ENCODE measurements at places on chromosomes 13 and 19. TPM values are rescaled to one million over a fixed set of nuclear protein-coding genes. Genes with fewer than 3 reads are reported as not detected.

DNA sequence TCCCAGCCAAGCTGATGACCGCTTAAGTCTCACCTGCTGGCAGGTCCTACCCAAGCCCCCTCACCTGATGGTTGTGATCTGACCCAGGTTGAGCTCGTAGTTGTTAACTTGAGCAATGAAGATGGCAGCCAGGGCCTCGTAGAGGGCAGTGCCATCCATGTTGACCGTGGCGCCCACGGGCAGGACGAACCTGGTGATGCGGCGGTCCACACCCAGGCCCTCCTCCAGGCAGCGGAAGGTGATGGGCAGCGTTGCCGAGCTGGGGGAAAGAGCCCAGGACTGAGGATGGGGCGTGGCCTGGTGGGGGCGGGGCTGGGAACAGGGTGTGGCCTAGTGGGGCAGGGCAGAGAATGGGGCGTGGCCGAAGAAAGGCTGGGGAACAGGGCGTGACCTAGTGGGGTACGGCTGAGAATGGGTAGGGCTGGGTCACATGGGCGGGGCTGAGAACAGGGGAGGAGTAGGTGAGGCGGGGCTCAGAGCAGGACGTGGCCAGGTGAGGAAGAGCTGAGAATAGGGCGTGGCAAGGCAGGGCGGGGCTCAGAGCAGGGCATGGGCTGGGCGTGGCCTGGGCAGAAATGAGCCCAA is 12.9 kb downstream of the OR7C2 start:
- no peak overlapping the region for H3K4me3 ChIP-seq
- no peaks in the 10 kb centered on the region for H3K4me1 ChIP-seq
- DNase-seq, result no peak
- no peaks in the 10 kb centered on the region for H3K36me3 ChIP-seq

GRCh38 chr19:3193256-3194105 is 7.8 kb downstream of the NCLN start:
- H3K4me1 ChIP-seq, result no peaks in the 10 kb centered on the region
- H3K27me3 ChIP-seq, result no peaks in the 10 kb centered on the region
- H3K36me3 ChIP-seq, result no peaks in the 10 kb centered on the region
- H3K4me3 ChIP-seq, result no peak overlapping the region
- H3K27ac ChIP-seq, result no peak overlapping the region

DNA sequence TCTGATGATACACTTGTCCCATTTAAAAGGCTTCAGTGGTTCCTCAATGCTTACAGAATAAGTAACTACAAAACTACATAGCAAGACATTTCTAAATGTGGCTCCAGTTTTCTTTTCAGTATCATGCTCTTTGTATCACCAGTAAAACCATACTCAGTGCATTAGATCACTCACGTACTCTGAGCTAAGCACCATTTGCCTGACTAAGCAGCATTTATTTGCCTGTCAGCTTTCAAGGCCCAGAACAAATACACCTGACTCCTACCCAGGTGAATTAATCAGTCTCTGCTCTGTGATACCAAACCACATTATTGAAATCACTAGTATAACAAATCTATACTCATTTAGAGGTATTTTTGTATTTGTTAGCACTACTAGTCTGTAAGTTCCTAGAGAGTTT is 47.4 kb upstream of the PCDH20 start:
- no peaks in the 10 kb centered on the region for H3K27me3 ChIP-seq
- DNase-seq, result no peak
- no peaks in the 10 kb centered on the region for H3K36me3 ChIP-seq
- no peak overlapping the region for H3K4me3 ChIP-seq
- H3K27ac ChIP-seq, result no peak overlapping the region

GRCh38 chr13:85798556-85798955 is 663 bp downstream of the SLITRK6 start:
- no peak overlapping the region for H3K4me3 ChIP-seq
- DNase-seq, result no peak
- H3K36me3 ChIP-seq, result no peaks in the 10 kb centered on the region
- no peaks in the 10 kb centered on the region for H3K4me1 ChIP-seq

GRCh38 chr19:33862981-33863380 is 66.3 kb downstream of the KCTD15 start:
- no peaks in the 10 kb centered on the region for H3K27me3 ChIP-seq
- no peaks in the 10 kb centered on the region for H3K4me1 ChIP-seq
- no peak for DNase-seq

DNA sequence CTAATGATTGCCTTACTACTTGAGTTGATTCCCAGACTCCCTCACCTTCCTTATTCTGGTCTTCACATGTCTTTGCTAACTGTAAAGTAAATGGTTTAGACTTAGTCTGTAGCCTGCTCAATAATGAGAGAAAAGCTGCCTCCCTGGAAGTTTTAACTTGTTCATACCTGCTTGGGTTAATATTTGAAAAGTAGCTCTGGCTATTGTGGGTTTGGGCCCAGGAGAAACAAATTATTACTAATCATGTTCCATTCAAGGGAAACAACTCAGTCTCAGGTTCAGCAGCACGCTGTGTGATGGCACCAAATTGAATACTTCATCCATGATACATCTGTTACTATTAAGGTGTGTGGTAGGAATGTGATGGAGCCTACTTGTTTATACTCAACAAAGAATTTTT is 75.0 kb downstream of the ZMYM2 start:
- no peak overlapping the region for H3K4me3 ChIP-seq
- peaks cover 31% of the 10 kb centered on the region for H3K36me3 ChIP-seq
- DNase-seq, result no peak
- no peaks in the 10 kb centered on the region for H3K27me3 ChIP-seq
- no peak overlapping the region for H3K27ac ChIP-seq

DNA sequence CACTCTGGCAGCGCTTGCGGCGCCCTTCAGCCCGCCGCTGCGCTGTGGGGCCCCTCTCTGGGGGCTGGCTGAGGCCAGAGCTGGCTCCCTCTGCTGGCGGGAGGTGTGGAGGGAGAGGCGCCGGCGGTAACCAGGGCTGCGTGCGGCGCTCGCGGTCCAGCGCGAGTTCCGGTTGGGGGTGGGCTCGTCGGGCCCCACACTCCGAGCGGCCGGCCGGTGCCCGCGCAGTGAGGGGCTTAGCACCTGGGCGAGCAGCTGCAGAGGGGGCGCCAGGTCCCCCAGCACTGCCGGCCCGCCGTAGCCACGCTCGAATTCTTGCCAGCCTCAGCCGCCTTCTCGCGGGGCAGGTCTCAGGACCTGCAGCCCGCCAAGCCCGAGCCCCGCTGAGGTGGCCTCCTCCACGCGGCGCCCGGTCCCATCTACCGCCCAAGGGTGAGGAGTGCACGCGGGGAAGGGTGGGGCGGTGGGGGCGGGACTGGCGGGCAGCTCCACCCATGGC is 879.0 kb upstream of the SLITRK5 start:
- H3K27ac ChIP-seq, result no peak overlapping the region
- H3K4me1 ChIP-seq, result no peaks in the 10 kb centered on the region
- no peak for DNase-seq
- no peaks in the 10 kb centered on the region for H3K36me3 ChIP-seq
- no peaks in the 10 kb centered on the region for H3K27me3 ChIP-seq

DNA sequence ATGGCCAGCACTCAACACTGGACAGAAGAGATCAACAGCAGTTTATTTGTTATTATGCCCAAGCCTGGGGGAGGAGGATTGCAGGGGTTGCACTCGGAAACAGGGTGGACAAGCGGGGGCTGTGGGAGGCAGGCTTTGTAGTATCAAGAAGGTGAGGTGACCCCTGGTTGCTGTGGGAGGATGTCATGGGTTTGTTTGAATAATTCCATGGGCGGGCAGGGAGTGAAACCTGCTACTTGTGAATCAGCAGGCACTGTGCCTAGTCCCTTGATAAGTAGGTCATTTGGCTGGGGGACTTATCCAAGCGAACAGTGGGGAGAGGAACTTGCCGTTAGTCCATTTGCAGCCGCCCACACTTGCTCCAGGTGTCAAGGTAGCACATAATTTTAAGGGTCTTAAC is 84.4 kb upstream of the KCTD15 start:
- no peak overlapping the region for H3K27ac ChIP-seq
- H3K36me3 ChIP-seq, result no peaks in the 10 kb centered on the region
- no peaks in the 10 kb centered on the region for H3K4me1 ChIP-seq
- DNase-seq, result no peak
- no peaks in the 10 kb centered on the region for H3K27me3 ChIP-seq

- no peak for DNase-seq
- no peaks in the 10 kb centered on the region for H3K36me3 ChIP-seq
- H3K4me3 ChIP-seq, result no peak overlapping the region
- H3K27ac ChIP-seq, result no peak overlapping the region
- H3K27me3 ChIP-seq, result no peaks in the 10 kb centered on the region
These were observed 19.3 kb upstream of the CEACAM20 start for GRCh38 chr19:44548736-44549135.

- H3K4me3 ChIP-seq, result no peak overlapping the region
- no peaks in the 10 kb centered on the region for H3K36me3 ChIP-seq
- no peaks in the 10 kb centered on the region for H3K27me3 ChIP-seq
- no peak overlapping the region for H3K27ac ChIP-seq
- no peaks in the 10 kb centered on the region for H3K4me1 ChIP-seq
These were observed 28.7 kb downstream of the COL5A3 start for GRCh38 chr19:9981406-9982260.

- no peaks in the 10 kb centered on the region for H3K27me3 ChIP-seq
- H3K4me3 ChIP-seq, result no peak overlapping the region
- H3K27ac ChIP-seq, result no peak overlapping the region
- peaks cover 61% of the 10 kb centered on the region for H3K36me3 ChIP-seq
- DNase-seq, result no peak
These were observed 14.3 kb downstream of the AKAP8 start for GRCh38 chr19:15365264-15365663.

DNA sequence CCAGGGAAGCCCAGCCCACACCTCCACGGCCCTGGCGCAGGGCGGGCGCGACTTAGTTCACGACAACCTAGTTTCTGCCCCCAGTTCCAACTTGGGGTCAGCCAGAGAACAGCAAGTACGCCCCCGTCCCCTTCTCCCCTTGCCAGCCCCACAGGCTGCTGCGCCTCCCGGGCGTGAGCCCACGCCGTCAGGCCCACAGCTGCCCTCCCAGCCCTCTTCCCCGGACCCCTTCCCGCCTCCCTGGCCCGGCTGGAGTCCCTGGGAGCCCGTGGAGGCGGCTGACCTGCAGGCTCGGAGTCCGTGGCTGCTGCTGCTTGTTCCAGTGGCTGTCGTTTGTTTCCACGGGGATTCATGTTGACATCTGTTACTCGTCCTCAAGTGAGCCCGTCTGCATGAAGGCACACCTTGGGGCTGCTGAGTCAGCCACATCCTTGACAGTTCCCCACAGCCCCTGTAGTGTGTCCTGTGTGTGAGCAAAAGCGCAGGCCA is 86.0 kb downstream of the ATP11A start:
- H3K27me3 ChIP-seq, result no peaks in the 10 kb centered on the region
- H3K4me1 ChIP-seq, result peaks cover 22% of the 10 kb centered on the region
- no peak overlapping the region for H3K27ac ChIP-seq

GRCh38 chr13:113589961-113590339 is 5.4 kb downstream of the TFDP1 start:
- H3K27ac ChIP-seq, result no peak overlapping the region
- H3K4me3 ChIP-seq, result no peak overlapping the region
- no peak for DNase-seq

DNA sequence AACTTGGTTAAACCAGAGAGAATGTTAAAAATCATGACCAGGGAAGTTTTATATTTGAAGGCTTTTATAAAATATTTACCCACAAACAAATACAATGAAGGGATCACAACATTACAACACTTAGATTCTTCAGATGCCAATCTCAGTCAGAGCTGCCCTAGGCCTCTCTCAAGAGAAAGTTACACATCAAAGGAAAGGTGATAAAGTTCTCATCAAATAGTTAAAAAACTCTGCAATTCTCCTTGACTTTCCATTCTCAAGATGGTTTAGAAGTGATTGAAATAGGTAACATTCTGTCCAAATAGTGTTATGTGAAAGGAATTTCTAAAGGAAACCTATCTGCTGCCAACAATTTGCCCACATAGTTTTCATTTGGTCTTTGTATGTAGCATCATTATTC is 1115.2 kb upstream of the MIR17HG start:
- H3K4me1 ChIP-seq, result no peaks in the 10 kb centered on the region
- no peak for DNase-seq
- no peak overlapping the region for H3K4me3 ChIP-seq
- H3K36me3 ChIP-seq, result no peaks in the 10 kb centered on the region
- no peaks in the 10 kb centered on the region for H3K27me3 ChIP-seq
- no peak overlapping the region for H3K27ac ChIP-seq

DNA sequence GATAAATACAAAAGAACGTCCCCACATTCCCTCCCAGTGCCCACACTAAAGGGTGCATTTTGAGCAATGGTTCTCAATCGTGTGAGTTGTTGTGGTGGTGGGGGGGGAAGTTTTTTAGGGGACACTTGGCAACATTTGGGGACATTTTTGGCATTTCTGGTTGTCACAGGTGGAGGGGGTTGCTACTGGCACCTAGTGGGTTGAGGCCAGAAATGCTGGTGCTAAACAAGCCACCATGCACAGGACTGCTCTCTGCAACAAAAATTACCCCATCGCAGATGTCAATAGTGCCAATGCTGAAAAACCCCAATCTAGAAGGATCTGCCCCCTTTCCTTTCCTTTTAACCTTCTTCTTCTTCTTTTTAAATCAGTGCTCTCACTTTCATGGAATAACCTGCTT is 453.3 kb downstream of the TSHZ3 start:
- H3K4me3 ChIP-seq, result no peak overlapping the region
- no peak for DNase-seq
- peaks cover 35% of the 10 kb centered on the region for H3K4me1 ChIP-seq

DNA sequence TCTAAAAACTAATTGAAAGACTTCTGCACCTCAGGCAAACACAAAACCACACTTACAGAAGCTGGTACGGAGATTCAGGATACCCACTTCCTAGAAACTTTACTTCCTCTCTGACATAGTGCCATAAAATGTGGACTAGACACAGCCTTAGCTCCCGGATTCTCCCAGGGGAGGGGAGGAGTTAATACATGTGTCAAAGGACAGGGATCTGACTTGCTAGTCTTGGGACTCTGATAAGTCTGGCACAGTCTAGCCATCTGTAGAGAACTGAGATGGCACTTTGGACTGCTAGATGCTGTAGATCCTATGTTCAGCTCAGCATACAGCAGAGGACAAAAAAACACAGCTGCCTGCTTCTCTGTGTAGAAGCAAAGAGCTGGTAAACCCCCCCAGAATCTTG is 769.8 kb upstream of the MIR17HG start:
- H3K27ac ChIP-seq, result no peak overlapping the region
- H3K4me3 ChIP-seq, result no peak overlapping the region
- DNase-seq, result no peak
- no peaks in the 10 kb centered on the region for H3K36me3 ChIP-seq

GRCh38 chr19:49933643-49934042 is 4.3 kb upstream of the NUP62 start:
- H3K27me3 ChIP-seq, result no peaks in the 10 kb centered on the region
- H3K36me3 ChIP-seq, result no peaks in the 10 kb centered on the region
- DNase-seq, result no peak
- no peak overlapping the region for H3K27ac ChIP-seq
- no peak overlapping the region for H3K4me3 ChIP-seq
- peaks cover 14% of the 10 kb centered on the region for H3K4me1 ChIP-seq

FGF14 gene
- 0.63 TPM for total RNA-seq

TLE6 gene
- 20.7 TPM for total RNA-seq

NCR1 gene
- total RNA-seq, result not detected

CNN1 gene
- 6.3 TPM for total RNA-seq

ATP8A2 gene
- total RNA-seq, result 0.22 TPM

CALR3 gene
- not detected for total RNA-seq

ALOX5AP gene
- 13.4 TPM for total RNA-seq

Data from thyroid gland (tissue), 4 donors.